ENCODE measurements at places on chromosomes 7 and 10. TPM values are rescaled to one million over a fixed set of nuclear protein-coding genes. Genes with fewer than 3 reads are reported as not detected.
A peak's percentile ranks its signal among the peaks of the same experiment; 100 is the strongest.

DNA sequence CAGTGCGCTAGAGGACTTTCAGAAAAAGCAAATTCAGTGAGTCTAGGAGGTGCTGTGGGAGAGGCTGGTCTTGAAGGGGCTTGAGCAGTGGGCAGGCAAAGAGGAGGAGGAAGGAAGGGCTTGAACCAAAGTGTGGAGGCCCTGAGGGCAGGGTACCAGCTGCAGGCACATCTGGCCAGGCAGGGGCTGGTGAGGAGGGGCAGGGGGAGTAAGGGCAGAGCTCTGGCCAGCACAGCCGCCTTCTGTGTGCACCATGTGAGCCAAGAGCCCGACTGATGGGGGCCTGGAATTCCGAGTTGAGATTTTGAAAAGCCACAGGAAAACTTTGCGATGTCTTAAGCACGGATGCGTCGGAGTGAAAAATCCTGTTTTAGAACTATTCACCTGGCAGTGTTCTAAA is 74.5 kb downstream of the PRPF18 start:
- DNase-seq, result peak; percentile 41

ATG9B gene
- total RNA-seq, result 0.22 TPM

GRCh38 chr7:21374134-21374533 is 53.7 kb upstream of the SP4 start:
- no peak for DNase-seq

DNA sequence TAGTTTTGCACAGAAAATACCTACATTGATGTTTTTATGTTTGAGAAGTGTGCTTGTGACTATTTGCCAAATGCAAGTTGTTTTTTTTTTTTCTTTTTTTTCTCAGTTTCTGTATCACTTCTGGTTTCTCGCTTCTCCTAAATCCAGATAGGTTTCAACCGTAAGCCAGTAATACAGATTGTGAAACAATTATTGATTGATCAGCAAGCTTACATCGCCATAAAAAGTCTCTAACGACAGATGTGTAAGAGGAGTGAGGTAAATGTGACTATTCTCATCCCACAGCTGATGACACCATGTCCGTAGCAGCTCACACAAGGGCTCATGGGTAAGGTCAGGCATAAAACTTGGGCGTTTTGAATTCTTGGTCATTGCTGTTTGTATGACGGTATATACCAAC is 202.8 kb upstream of the AKR1E2 start:
- no peak for DNase-seq

DNA sequence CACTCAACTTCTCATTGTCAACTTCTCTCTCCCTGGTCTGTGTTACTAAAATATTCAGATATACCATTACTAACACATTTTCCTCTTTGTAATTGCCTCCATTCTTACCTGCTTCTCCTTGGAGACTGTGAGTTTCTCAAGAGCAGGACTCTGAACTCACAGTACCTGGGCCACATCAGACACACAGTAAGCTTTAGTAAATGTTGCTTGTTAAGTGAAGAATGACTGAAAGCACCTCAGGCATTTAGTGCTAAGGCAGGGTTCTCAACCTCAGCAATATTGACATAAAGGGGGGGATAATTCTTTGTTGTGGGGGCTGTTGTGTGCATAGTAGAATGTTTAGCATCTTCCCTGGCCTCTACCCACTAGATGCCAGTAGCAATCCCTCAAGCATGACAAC is 72.0 kb upstream of the RAB11FIP2 start:
- no peak for DNase-seq

DNA sequence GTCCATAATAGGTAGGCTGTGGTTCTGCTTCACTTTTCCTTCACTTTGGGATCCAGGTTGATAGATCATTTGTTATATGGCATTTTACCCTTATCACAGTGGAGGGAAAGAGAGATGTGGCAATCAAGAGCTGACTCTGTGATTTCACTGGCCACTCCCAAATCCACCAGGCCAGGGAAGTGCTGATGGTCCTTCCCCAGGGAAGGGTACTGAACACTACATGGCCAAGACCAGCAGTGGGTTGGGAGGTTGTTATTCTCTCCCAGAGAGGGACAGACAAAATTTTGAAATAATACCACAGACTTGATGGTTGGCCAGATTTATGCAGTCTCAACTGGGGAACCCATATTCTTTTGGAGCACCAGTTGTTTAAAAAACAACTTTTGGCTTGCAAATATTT is 102.5 kb downstream of the SND1 start:
- no peak for DNase-seq

- no peak for DNase-seq
Observed at GRCh38 chr7:73856941-73857340, 4.0 kb upstream of the TMEM270 start.

DNA sequence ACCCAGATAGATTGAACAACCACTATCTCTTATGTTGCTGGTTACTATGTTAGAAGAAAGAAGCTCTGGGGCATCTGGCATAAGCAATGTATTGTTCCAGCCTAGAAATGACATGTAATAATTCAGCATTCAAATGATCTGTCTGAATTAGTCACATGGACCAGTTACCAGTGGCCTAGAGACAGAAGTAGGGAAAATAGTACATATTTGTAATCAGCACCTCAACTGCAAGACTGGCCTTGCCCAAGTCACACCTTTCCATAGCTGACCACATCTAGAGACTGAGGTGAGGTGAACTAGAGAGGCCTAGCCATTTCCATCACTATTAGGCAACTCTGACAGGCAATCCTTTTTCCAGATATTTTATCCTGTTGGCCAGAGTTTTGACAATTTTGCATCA is 315.6 kb upstream of the KCND2 start:
- DNase-seq, result no peak

DNA sequence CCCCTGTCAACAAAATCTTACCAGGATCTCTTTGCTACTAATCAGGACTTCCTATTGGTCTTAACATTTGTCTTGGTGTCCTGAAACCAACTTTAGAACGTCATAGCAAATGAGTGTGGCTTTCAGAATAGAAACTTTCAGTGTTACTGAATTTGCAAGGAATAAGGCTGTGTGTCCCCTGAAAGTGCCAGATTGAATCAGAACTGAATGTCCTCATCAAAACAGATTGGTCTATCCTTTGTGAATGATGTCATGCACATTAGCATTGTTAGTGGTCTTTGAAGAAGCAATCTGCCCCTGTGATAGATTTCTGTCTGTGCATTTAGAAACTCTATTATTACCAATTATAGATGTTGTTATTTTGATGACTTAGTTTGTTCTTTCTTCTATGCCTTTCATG is 119.9 kb downstream of the AGMO start:
- no peak for DNase-seq

DDX56 gene
- total RNA-seq, result 51.7 TPM

DNA sequence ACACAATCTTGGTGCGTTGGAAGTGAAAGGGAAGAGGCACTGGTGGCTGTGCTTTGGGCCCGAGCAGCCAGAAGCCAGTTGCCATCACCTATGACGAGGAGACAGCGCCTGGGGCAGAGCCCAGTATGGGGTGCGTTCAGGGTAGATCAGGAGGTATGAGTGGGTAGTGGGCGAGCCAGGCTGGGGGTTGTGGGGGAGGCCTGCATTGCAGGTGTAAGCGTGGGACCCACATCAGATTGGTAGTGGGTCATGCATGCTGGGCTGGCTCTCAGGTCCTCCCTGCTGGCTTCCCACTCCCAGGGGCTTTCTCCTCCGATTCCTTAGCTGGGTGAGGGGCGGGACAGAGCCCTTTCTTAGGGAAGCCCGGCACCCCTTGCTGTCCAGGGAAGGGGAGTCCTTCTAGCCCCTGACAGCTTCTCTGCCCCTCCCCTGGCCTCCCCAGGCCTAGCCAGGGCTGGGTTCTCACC is 445 bp upstream of the PVRIG start:
- DNase-seq, result no peak

HMX3 gene
- total RNA-seq, result not detected

- DNase-seq, result no peak
Observed at GRCh38 chr7:44561962-44562621, 11.6 kb downstream of the DDX56 start.

- DNase-seq, result no peak
Observed at GRCh38 chr10:118374404-118374803, 32.3 kb upstream of the FAM204A start.

- DNase-seq, result peak; percentile 26
Observed at GRCh38 chr10:1368842-1369171, 312.6 kb downstream of the WDR37 start.

ITIH2 gene
- total RNA-seq, result 0.22 TPM

WIPF3 gene
- total RNA-seq, result 6.1 TPM

BEND7 gene
- 5.6 TPM for total RNA-seq

GPAM gene
- 14.9 TPM for total RNA-seq
